Gastrocnemius medialis (tissue), 4 donors: ENCODE measurements at places on chromosomes 12 and 14. TPM values are rescaled to one million over a fixed set of nuclear protein-coding genes. Genes with fewer than 3 reads are reported as not detected.

The STON2 gene
- total RNA-seq, result 198 TPM

The RNASE1 gene
- total RNA-seq, result 198 TPM

The LPAR5 gene
- 0.49 TPM for total RNA-seq

The LBHD2 gene
- total RNA-seq, result not detected

The RTL1 gene
- not detected for total RNA-seq

The PLA2G1B gene
- total RNA-seq, result not detected
